GM12878 (cell line): ENCODE measurements at places on chromosomes 6 and 20. TPM values are rescaled to one million over a fixed set of nuclear protein-coding genes. Genes with fewer than 3 reads are reported as not detected.

CLDN20 gene
- polyA plus RNA-seq: 0.13 TPM in 1 of 2 replicates, not detected in the other

UFL1 gene
- polyA plus RNA-seq: 23.8 and 25.2 TPM in 2 replicates

TREML1 gene
- polyA plus RNA-seq: not detected in 2 replicates

PSMG4 gene
- 54.6 and 57.2 TPM in 2 replicates for polyA plus RNA-seq

CHRNA4 gene
- 0.13 TPM in 1 of 2 replicates, not detected in the other for polyA plus RNA-seq

GATA5 gene
- not detected in 2 replicates for polyA plus RNA-seq

LY6G6C gene
- polyA plus RNA-seq: not detected in 2 replicates

CST7 gene
- not detected in 2 replicates for polyA plus RNA-seq

DNA sequence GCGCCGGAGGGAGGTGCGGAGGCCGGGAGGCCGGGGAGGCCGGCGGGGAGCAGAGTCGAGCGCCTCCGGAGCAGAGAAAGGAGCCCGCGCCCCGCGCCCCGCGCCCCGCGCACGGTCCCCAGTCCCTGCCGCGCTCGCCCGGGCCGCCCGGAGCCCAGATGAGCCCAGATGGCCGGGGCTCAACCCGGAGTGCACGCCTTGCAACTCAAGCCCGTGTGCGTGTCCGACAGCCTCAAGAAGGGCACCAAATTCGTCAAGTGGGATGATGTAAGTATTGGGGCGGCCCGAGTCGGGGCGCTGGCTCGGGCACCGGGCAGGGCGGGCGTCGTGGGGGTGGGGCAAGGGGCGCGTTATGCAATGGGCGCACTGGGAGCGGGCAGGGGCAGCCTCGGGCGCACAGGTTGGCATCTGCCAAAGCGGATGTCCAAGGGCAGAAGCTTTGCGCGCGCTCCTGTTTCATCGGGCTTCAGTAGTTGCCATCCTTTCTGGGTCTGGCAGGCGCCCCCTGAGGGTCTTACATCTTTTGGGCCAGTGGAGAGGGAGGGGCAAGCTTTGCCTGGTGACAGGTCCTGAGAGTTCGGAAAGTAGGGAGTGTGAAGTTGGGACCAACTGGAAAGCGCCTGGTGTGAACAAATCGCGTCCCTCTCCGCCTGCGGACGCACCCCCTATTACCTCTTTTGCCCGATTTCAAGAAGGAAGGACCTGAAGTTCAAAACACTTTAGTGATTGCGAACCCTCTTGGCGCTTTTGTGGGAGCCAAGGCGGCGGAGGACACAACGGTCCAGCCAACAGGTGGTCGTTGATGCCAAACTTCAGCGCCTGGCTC lies 631 bp downstream of the PLCB1 start:
- H3K4me1 ChIP-seq: peaks cover 9% of the 10 kb centered on the region; the same call in 1 of the 2 replicates
- H3K27me3 ChIP-seq: peaks cover 10% of the 10 kb centered on the region
- H3K36me3 ChIP-seq: no peaks in the 10 kb centered on the region
- H3K4me3 ChIP-seq: peak overlapping the region; percentile 41; the same call in 1 of the 2 replicates
- no peak for DNase-seq

- H3K36me3 ChIP-seq: no peaks in the 10 kb centered on the region
- DNase-seq: peak; percentile 32
- H3K27me3 ChIP-seq: no peaks in the 10 kb centered on the region
- 0 out of 2 replicates have a peak, but pooled peaks cover 3% of the 10 kb centered on the region for H3K4me1 ChIP-seq
- H3K27ac ChIP-seq: no peak overlapping the region
- H3K4me3 ChIP-seq: no peak overlapping the region
Measured at GRCh38 chr6:143015300-143015706, 45.4 kb upstream of the AIG1 start.

GRCh38 chr6:84773133-84773430 lies 8.7 kb upstream of the TBX18 start:
- no peaks in the 10 kb centered on the region for H3K36me3 ChIP-seq
- H3K27ac ChIP-seq: no peak overlapping the region
- H3K4me3 ChIP-seq: no peak overlapping the region
- DNase-seq: no peak

DNA sequence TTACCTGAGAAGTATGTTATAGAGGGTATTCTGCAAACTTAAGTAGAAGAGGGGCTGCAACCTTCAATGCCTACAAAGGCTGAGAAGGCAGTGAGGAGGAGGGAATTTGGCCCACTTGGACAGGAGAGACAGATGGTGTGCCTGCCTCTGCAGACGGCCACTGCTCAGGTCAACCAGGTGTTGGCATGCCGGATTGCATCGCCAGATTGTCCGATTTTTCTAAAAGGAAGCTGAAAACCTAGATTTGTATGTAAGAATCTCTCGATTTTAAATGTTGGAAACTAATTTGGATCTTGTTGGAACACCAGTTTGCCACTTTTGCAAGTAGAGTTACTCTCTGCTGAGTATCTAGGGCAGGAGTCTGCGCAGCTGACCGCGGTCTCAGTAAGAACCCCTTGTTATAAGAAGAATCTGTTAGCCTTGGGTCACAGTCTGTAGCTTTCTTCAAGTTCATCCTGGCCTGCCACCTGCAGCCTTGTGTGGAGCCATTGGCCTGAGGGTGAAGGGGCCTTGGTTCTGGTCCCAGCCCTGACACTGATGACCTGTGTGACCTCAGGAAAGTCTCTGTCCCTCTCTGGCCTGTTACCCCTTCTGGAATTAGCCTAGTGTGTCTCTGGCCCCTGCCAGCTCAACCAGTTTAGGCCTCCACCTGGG lies 54.4 kb downstream of the TGM2 start:
- H3K27ac ChIP-seq: no peak overlapping the region
- H3K4me1 ChIP-seq: 0 out of 2 replicates have a peak, but pooled peaks cover 3% of the 10 kb centered on the region
- H3K27me3 ChIP-seq: no peaks in the 10 kb centered on the region
- no peak overlapping the region for H3K4me3 ChIP-seq
- no peak for DNase-seq
- H3K36me3 ChIP-seq: no peaks in the 10 kb centered on the region

DNA sequence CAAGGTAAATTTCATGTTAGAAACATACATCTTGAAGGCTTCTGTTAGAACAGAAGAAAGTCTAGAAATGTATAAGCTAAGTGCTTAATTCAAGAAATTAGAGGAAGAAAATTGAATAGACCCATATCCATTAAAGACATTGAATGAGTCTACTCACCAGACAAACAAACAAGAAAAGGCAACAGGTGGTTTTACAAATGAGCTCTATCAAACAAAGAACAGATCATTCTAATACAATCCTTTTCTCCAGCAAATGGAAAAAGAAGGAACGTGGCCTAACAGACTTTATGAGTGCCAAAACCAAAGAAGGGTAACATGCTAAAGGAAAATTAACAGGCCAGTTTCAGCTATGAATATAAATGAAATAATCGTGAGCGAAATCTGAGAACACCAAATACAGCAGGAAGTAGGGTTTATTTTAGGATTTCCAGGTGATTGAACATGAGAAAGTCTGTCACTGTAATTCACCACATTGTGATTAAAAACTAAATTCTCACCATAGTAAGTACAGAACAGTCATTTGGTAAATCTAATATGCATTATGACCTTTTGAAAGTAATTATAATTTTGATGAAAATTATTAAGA lies 22.6 kb downstream of the MTHFD1L start:
- no peaks in the 10 kb centered on the region for H3K27me3 ChIP-seq
- peaks cover 13% of the 10 kb centered on the region; the same call in 1 of the 2 replicates for H3K4me1 ChIP-seq
- no peak overlapping the region for H3K4me3 ChIP-seq

DNA sequence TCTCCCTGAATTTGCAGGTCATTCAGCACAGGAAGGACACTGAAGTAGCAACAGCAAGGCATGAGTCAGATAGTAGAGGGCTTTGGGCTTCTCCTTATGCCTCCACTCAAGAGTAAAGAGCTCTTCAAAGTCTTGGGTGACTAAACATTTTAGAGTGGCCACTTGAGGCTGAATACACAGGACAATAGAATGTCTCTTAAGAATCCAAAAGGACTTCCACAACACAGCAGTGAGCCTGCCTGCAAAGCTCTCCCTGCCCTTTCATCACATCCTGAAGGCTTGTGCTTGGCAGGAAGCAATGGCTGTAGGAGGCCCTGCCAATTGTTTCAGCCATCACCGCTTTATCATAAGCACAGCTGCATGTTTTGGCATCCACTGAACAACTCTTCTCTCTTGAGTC lies 36.8 kb downstream of the FOXQ1 start:
- DNase-seq: no peak
- no peaks in the 10 kb centered on the region for H3K4me1 ChIP-seq
- H3K4me3 ChIP-seq: no peak overlapping the region
- no peak overlapping the region for H3K27ac ChIP-seq

GRCh38 chr6:75180864-75181263 lies 25.0 kb downstream of the COL12A1 start:
- no peaks in the 10 kb centered on the region for H3K36me3 ChIP-seq
- no peak for DNase-seq

- H3K27me3 ChIP-seq: peaks cover 26% of the 10 kb centered on the region
- H3K27ac ChIP-seq: no peak overlapping the region
- H3K4me1 ChIP-seq: no peaks in the 10 kb centered on the region
- H3K4me3 ChIP-seq: no peak overlapping the region
- H3K36me3 ChIP-seq: no peaks in the 10 kb centered on the region
- no peak for DNase-seq
Measured at GRCh38 chr20:2694008-2694471, 1.5 kb downstream of the EBF4 start.

- H3K4me3 ChIP-seq: no peak overlapping the region
- no peaks in the 10 kb centered on the region for H3K36me3 ChIP-seq
- H3K4me1 ChIP-seq: no peaks in the 10 kb centered on the region
- no peak overlapping the region for H3K27ac ChIP-seq
- DNase-seq: no peak
Measured at GRCh38 chr6:137452333-137452894, 41.8 kb downstream of the OLIG3 start.

DNA sequence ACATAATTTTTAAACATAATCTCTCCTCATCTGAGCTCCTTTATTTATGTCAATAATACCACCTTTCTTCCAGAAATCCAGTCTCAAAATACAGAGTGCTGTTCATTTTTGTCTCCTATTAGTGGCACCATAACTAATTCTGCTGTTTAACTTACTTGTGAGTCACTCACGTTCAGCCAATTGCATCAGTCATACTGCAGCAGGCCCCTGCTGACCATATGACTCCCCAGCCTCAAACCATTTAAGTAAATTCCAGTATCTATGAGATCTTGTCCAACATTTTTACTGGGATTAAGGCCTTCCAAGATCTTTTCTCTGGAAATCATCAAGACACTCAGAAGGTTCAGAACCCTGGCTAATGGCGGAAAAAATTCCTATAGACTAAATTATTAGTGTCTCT lies 982.2 kb upstream of the MAP3K7 start:
- no peak overlapping the region for H3K4me3 ChIP-seq
- H3K36me3 ChIP-seq: no peaks in the 10 kb centered on the region
- no peak overlapping the region for H3K27ac ChIP-seq
- DNase-seq: no peak
- H3K4me1 ChIP-seq: no peaks in the 10 kb centered on the region

DNA sequence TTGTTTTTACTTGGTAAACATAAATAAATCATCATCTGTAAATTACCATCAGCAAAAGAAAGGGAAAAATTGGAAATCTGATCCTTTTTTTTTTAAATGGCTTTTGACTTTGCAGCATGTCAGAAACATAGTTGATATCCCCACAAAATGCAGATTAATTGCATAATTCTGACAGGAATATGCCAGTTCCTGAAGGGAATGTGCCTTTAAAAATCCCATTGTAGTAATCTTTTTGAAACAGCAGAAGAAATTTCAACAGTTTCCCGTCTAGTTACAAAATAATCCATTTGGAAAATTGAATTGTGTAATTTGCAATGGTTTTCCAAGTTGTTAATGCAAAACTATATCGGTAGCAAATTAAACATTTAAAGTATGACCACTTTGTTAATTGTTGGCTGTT lies 95.2 kb downstream of the DOK5 start:
- no peak for DNase-seq
- H3K4me1 ChIP-seq: no peaks in the 10 kb centered on the region
- no peak overlapping the region for H3K4me3 ChIP-seq
- H3K27ac ChIP-seq: no peak overlapping the region
- H3K27me3 ChIP-seq: no peaks in the 10 kb centered on the region

GRCh38 chr20:4476903-4477500 lies 244.7 kb upstream of the PRND start:
- H3K4me3 ChIP-seq: no peak overlapping the region
- H3K27me3 ChIP-seq: peaks cover 2% of the 10 kb centered on the region; the same call in 1 of the 2 replicates
- no peak for DNase-seq
- H3K4me1 ChIP-seq: no peaks in the 10 kb centered on the region
- H3K36me3 ChIP-seq: no peaks in the 10 kb centered on the region

DNA sequence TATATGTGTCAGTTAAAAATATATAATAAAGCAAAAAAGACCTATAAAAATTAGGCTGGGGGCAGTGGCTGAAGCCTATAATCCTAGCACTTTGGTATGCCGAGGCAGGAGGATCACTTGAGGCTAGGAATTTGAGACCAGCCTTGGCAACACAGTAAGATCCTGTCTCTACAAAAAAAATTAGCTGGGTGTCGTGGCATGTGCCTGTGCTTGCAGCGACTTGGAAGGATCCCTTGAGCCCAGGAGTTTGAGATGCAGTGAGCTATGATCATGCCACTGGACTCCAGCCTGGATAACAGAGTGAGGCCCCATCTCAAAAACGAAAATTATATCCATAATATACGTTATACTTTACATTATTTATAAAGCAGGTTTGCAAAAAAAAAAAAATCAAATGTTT lies 20.7 kb downstream of the TRDN start:
- H3K4me1 ChIP-seq: no peaks in the 10 kb centered on the region
- no peak overlapping the region for H3K27ac ChIP-seq
- no peaks in the 10 kb centered on the region for H3K27me3 ChIP-seq
- H3K4me3 ChIP-seq: no peak overlapping the region
- DNase-seq: no peak

GRCh38 chr6:33301877-33302276 lies 3.1 kb upstream of the RGL2 start:
- no peak overlapping the region for H3K4me3 ChIP-seq
- peaks cover 19% of the 10 kb centered on the region for H3K36me3 ChIP-seq
- peaks cover 11% of the 10 kb centered on the region for H3K4me1 ChIP-seq
- H3K27ac ChIP-seq: no peak overlapping the region
- DNase-seq: no peak
- no peaks in the 10 kb centered on the region for H3K27me3 ChIP-seq

- H3K36me3 ChIP-seq: no peaks in the 10 kb centered on the region
- no peaks in the 10 kb centered on the region for H3K27me3 ChIP-seq
- H3K4me3 ChIP-seq: no peak overlapping the region
- DNase-seq: no peak
- no peak overlapping the region for H3K27ac ChIP-seq
Measured at GRCh38 chr6:74925683-74926082, 280.2 kb downstream of the COL12A1 start.

- DNase-seq: no peak
- H3K36me3 ChIP-seq: no peaks in the 10 kb centered on the region
- no peaks in the 10 kb centered on the region for H3K4me1 ChIP-seq
- H3K27me3 ChIP-seq: no peaks in the 10 kb centered on the region; the same call in 1 of the 2 replicates
- no peak overlapping the region for H3K4me3 ChIP-seq
- no peak overlapping the region for H3K27ac ChIP-seq
Measured at GRCh38 chr20:62702895-62703852, 5.5 kb upstream of the NTSR1 start.

DNA sequence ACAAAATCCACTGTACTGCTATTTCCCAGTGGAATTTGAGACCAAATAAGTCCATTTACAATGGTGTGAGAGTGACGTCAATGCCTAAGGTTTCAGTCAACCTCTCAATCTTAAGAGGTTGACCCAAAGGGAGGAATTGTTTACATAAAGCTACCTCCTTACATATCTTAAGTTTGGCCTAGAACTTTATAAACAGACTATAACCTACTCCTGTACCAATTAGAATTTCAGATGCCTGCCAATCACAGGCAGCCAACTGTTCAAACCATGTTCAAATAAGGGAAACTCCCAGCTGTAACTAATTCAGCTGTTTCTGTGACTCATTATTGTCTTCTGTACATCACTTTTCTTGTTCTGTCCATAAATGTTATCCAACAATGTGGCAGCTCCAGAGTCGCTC lies 14.5 kb downstream of the LGSN start:
- DNase-seq: no peak
- no peaks in the 10 kb centered on the region for H3K36me3 ChIP-seq
- H3K27ac ChIP-seq: no peak overlapping the region
- H3K4me1 ChIP-seq: no peaks in the 10 kb centered on the region
- H3K4me3 ChIP-seq: no peak overlapping the region
